ENCODE measurements at places on chromosomes 7 and 10. TPM values are rescaled to one million over a fixed set of nuclear protein-coding genes. Genes with fewer than 3 reads are reported as not detected.

Gene SPAG6
- not detected for total RNA-seq

GRCh38 chr10:30435073-30435422 lies 1.1 kb downstream of the MAP3K8 start:
- no peak for DNase-seq

DNA sequence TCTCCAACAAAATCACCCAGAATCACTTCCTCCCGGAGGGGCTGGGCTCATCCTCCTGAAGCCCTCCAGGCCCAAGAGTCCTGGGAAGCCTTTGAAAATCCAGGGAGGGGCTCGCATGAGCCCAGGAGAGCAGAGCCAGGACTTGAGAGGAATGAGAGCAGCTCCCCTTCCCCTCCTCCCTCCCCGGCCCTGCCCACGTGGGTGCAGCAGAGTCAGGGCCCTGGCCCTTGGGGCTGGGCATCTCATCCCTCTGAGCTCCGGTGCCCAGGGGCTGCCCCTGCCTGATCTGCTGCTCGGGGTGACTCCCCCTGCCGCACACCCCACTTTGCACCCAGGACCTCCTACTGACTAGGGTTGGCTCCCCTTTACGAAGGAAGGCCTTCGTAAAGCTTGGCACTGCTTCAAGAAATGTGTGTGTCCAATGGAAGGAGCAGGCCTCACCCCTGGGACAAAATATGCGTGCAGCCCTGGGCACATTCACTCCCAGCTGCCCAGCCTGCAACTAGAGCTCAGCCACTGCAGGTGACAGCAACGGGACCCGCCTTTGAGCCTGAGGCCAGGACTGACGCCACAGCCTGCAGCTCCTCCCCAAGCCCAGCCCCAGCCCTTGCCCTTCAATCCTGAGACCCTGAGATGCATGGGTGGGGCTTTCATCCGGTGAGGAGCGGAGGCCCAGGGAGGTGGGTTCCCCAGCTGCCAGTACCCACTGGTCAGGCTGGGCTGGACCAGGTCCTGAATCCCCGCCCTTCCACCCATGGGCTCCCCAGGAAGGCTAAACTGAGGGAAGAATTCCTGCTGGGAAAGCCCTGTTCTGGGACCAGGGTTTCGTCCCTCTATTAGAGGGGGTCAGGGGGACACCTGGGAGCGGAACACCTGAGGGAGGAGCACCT lies 21.8 kb downstream of the PWWP2B start:
- no peak for DNase-seq

GRCh38 chr10:47248386-47249090 lies 51.5 kb upstream of the GDF10 start:
- no peak for DNase-seq

Gene HSPA12A
- total RNA-seq, result 0.72 TPM

Gene CREB5
- 1.3 TPM for total RNA-seq

DNA sequence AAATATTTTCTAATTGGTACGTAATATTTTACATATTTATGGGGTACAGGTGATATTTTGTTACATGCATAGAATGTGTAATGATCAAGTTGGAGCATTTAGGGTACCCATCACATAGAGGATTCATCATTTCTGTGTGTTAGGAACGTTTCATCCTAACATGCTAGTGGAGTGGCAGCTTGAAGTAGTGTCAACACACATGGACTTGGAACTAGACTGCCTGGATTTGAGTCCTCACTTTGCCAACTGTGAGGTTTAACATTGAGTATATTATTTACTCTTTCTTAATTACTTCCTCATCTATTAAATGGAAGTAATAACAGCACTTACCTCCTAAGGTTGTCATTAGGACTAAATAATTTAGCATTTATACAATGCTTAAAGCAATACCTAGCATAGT lies 241.9 kb downstream of the PLXDC2 start:
- DNase-seq, result no peak
